ENCODE measurements at places on chromosomes 12 and 14.

- DNase-seq, result no peak
These were observed 224.3 kb upstream of the NAV3 start for GRCh38 chr12:77606348-77606747.

- DNase-seq, result no peak
These were observed 1490.8 kb upstream of the TMEM132C start for GRCh38 chr12:126776026-126776655.

GRCh38 chr12:25321772-25322171 lies 71.0 kb upstream of the KRAS start:
- no peak for DNase-seq

DNA sequence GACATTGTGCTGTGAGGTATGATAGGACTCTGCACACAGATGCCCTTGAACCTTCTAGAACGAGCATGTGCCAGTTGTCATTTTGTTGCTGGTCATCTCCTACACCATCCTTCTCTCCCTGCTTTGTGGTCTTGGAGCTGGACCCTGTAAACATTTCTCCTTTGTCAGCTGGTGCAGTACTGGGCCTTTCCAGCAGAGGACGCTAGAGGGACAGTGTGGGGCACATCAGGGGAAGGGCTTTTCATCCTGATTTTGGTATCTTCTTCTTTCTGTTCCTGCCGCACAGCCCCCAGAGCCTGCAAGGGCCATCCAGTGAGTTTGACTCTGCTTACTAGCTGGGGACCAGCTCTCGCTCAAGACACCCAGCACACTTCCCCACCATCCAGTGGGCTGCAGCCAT lies 484.6 kb downstream of the AACS start:
- DNase-seq, result no peak

- DNase-seq, result no peak
These were observed 189.3 kb downstream of the DACT1 start for GRCh38 chr14:58826845-58827686.

DNA sequence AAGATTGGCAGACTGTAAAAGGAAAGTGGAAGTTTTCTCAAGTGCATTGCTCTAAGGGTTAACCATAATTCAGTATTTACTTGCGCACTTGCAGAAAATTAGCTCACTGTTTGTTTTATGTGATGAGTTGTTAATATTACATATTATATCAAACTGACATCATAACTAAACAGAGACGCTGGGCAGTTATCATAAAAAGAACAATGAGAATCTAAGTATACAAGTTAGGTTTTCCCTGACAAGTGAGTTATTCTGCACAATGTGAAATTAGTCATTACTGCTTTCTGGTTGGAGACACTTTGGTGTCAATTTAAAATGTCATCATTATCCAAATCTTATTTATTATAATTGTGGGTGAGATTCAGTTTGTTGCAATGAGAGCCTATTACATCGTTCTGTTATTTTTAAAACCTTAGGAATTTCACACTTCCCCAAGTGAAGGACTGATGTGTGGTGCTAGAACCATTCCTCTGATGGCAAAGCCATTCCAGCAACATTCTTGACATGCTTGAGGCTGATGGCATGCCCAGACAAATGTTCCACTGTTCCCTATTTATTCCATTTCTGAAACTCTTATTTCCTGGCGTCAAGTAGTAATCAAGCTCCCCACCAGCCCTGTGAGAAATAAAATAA lies 90.1 kb upstream of the FLRT2 start:
- DNase-seq, result no peak

DNA sequence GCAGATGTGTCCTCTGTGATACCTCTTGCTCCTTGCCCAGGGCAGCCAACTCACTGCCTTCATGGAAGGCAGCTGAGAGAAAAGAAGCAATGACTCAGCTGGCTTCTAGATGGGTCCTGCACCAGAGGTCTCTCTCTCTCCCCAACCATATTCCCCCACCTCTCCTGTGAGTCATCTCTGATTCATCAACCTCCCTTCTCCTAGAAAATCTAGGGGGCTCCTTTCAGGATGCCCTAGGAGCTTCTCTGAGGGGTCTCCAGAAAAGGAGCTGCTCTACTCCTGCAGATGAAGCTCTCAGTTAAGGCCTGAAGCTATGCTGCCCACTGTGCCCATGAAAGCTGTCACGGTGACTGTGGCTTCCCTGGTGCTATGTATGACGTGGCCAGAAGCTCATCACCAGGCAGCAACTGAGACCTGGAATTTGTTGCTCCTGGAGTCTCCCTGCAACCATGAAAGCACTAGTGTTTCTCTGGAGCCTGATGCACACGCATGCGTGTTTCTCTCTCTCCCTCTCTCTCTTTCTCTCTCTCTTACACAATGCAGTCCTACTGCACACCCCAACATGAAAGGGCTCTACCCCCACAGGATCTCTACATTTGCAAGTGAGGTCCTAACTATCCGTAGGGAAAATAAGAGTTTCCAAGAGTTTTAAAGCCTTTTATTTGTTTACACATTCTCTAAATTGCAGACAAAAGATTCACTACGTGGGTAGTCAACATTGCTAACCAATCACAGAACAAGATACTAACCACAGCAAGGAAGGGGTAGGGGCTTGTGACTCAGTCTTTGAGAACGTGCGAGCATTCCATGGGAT lies 285.3 kb downstream of the DPF3 start:
- no peak for DNase-seq

GRCh38 chr14:37197421-37198272 lies at the start of gene MIPOL1:
TSS of gene MIPOL1 (plus strand) at chr14:37197937. CDS start at chr14:37247889, 49,952 bp downstream.
- DNase-seq, result peak; percentile 95

- DNase-seq, result no peak
These were observed 65.5 kb downstream of the SAMD4A start for GRCh38 chr14:54632452-54632851.
